Activated CD8-positive, alpha-beta T cell treated with anti-CD3 and anti-CD28 coated beads, Interleukin-2, amount 10 ng/mL, durations not matched to agents 7 days and 5 days (primary cell): ENCODE measurements at places on chromosomes 12 and 14. TPM values are rescaled to one million over a fixed set of nuclear protein-coding genes. Genes with fewer than 3 reads are reported as not detected.

The CLECL1 gene
- total RNA-seq: 1.3 TPM

The SERPINA1 gene
- not detected for total RNA-seq

The RASSF9 gene
- not detected for total RNA-seq

The CDKN3 gene
- 116 TPM for total RNA-seq

The LMO3 gene
- not detected for total RNA-seq
